Naive thymus-derived CD8-positive, alpha-beta T cell (primary cell): ENCODE measurements at places on chromosomes 3 and 15.

- DNase-seq, result no peak
Observed at GRCh38 chr3:99537416-99537815, 101.0 kb upstream of the COL8A1 start.

GRCh38 chr15:81339321-81339720 lies 15.4 kb upstream of the STARD5 start:
- no peak for DNase-seq

DNA sequence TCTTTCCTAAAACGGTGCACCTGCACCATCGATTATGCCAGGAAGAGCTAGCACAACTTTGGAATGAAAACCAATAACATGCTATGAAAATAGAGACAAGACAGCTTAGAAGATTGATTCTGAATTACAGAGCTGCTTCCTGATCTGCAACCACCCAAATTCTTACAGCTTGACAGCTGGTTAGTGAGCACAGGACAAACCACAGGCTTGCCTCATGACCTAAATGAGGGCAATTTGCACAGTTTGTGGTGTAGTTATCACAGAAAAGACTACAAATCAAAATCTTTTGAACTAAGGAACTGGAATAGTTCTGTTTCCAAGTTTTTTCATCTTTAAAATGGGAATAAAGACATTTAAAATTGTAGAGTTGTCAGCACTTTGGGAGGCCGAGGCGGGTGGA lies 533.5 kb downstream of the NAALADL2 start:
- no peak for DNase-seq

- DNase-seq, result no peak
Observed at GRCh38 chr3:14962762-14963161, 15.4 kb downstream of the NR2C2 start.

- no peak for DNase-seq
Observed at GRCh38 chr3:101868534-101869464, 19.5 kb downstream of the NFKBIZ start.
